ENCODE measurements at places on chromosomes 2 and 18.

GRCh38 chr2:175742367-175742766, 259.7 kb downstream of the LNPK start:
- no peak for DNase-seq

DNA sequence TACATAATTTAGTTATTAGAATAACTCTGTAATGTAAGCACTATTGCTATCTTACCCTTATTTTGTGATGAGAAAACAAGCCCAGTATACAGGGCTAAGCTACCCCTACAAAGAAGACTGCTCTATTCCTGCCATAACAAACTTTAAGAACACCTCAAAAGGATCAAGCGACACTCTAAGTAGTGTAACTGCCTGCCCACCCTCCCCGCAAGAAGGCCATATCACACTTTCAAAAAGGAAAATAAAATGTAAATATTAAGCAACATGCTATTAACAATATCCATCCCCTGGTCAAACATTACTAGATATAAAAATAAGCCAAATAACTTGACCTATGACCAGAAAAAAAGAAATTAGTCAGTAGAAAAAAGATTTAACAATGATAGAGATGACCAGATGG, 741.7 kb upstream of the CNTNAP5 start:
- DNase-seq = no peak

- peak; percentile 75 for DNase-seq
Observed at GRCh38 chr2:54522624-54523281, 66.6 kb downstream of the SPTBN1 start.

- DNase-seq = no peak
Observed at GRCh38 chr2:168530982-168531622, 75.0 kb downstream of the CERS6 start.

DNA sequence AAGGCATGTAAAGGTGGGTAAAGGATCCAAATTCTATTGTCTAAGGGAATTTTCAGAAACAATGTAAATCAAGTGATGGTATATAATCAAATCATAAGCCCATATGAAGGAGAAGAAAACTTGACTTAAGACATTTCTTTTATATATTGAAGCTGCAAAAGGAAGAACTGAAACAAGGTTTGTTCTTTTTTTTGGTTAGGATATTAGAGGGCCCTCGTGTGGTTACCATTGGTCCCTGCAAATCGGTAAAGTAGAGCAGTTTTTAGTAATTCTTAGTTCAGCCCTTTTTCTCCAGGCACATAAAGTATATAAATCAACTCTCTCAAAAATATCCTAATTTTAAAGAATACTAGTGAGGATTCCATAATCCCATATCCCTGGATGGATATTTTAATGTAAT, 105.6 kb upstream of the STK17B start:
- DNase-seq = no peak

GRCh38 chr2:41024816-41025215, 572.9 kb upstream of the SLC8A1 start:
- DNase-seq = peak; percentile 10

- DNase-seq = no peak
Observed at GRCh38 chr2:66429693-66430504, 5.0 kb upstream of the MEIS1 start.

DNA sequence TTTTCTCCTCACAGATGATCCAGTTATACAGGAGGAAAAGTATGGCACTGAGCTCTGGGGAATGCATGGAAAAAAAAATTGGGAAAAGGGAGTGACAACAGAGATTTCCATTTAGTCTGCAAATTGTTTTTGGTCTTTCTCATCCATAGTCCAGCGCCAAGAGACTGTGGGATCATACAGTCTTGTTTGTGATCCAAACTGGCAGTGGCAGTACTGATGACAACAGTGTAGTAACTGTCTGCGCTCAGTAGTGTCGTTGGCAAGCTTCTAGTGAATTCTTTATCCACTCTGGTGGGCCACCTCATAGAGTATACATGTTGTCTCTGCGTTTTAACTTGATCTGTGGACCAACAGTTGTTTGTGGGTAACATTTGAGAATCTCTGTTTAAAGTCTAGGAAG, 37.9 kb downstream of the GALNT1 start:
- no peak for DNase-seq

DNA sequence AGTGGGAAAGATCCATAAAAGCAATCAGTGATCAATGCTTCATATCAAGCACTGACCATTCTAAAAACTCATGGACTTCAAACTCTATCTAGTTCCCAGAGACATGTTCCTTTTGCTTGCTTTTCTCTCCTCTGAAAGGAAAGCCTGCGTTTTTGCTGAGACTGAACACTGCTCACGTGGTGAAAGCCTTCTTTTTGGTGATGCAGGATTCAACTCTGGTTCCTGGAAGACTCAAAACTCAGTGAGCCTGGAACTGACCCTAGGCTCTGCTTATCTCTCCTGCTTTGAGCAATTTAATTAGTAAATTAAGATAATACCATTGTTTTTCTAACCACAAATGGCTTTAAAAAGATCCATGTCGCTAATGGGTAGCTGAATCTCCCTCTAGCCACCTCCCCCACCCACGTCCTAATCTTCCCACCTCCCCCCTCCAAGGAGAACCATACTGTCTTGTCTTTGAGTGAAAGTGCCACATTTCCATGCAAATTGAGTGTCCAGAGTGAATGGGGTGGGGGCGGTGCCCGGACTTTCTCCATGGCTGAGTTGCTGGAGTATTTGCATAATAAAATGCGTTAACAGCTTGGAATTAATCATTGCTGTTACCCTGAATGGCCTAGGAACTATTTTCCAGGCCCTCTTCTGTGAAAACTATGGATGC, 130.5 kb downstream of the BCL11A start:
- no peak for DNase-seq

DNA sequence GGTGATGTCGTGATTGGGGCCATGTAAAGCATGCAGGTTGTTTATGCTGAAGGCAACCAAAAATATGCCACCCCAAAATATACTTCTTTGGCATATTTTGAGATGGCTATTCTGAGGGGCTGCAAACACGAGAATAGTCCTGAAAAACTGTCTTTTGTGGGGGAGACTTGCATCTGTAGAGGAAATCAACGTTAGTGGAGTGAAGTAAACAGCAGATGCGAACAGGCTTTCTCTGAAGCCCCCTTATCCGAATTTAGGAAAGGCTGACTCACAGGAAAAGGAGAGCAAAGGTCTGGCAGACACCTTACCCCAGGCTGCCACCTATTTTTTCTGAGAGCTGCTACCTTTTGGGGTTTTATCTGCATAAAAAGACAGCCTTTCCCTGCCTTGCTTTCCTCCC, 44.6 kb upstream of the MSH6 start:
- no peak for DNase-seq

DNA sequence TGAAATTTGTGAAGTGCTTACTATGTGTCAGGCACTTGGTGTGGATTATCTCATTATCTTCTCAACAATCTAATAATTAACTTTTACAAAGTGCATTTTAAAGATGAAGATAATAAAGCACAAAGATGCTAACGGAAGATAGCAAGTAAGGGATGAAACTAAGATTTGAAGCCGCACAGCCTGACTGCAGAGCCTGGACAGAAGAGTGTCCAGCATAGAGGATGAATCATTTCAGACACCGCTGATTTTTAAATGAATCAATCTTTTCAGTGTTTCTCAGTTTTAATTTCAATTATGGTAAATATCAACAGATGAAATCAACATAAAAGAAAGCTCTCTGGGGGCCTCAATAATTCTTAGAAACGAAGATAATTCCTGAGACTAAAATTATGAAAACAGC, 24.5 kb upstream of the STAM2 start:
- DNase-seq = no peak

GRCh38 chr2:225288986-225289385, 110.5 kb upstream of the NYAP2 start:
- no peak for DNase-seq

DNA sequence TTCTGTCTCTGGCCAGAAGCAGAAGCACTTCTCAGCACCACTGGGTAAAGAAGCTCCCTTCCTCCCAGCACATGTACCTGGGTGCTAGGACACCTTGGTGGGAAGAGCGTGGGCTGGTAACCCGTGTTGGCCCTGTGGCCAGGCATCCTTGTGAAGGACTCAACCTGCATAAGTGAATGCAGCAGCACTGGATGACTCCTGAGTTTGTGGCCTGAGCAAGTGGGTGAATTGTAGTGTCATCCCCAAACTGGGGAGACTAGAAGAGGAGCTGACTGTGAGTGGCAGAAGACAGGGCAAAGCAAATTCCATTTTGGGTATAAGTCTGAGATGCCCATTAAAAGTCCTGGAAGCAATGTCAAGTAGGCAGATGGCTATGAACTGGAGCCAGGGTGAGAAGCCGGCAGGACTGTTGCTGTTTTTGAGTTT, 63.4 kb downstream of the STAT1 start:
- DNase-seq = no peak

- DNase-seq = no peak
Observed at GRCh38 chr18:68418881-68419280, 296.0 kb downstream of the TMX3 start.

- peak; percentile 72 for DNase-seq
Observed at GRCh38 chr2:194819367-194819766, 837.7 kb upstream of the SLC39A10 start.

GRCh38 chr2:16899958-16900357, 234.3 kb upstream of the CYRIA start:
- no peak for DNase-seq

GRCh38 chr2:181189951-181190350, 209.5 kb downstream of the UBE2E3 start:
- peak; percentile 34 for DNase-seq

DNA sequence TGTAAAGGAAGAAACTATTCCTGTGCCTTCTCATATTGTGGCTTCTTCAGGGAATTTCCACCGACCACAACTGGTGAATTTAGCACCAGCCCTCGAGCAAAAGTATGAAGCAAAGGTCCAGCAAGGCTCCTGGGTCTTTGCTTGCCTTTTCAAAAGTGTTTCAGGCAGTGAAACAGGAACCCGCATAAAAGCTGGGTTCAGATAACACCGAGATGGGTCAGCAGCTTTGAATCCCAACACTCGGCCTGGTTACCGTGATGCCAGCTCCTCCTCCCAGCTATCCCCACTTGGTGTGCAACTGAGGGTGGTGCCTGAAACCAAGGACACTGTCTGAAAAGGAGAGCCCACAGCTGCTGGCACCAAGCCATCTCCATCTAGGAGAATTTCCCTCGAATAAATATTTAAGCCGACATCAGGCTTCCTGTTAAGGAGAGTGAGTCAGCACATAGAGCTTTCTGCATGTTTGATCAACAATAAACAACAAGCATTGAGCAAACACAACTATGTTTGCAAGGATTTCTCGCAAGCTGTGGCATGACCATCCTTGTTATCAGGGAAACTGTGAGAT, 69.5 kb downstream of the ANTXR1 start:
- DNase-seq = no peak

GRCh38 chr2:25333981-25334380, 7.7 kb downstream of the DNMT3A start:
- DNase-seq = no peak

- DNase-seq = no peak
Observed at GRCh38 chr18:33870059-33870458, 292.0 kb downstream of the ASXL3 start.

DNA sequence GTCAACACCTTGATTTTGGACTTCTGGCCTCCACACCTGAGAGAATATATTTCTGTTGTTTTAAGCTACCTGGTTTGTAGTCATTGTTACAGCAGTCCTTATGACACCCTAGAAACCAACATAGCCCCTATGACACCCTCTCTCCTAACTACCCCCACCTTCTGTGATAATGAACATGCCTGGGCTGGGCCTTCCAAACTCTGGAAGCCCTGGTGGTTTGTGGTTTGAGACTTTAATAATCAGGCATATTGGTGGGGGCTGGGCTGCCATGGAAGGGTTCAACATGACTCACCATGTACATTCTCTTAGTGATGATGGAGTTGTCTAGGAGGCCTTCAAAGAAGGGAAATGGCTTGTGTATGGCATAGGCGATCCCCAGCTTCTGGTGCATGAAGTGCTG, 3.3 kb downstream of the SP110 start:
- no peak for DNase-seq

GRCh38 chr2:204172145-204172600, 235.6 kb downstream of the ICOS start:
- no peak for DNase-seq

- DNase-seq = no peak
Observed at GRCh38 chr18:48921305-48922225, 29.2 kb downstream of the SMAD7 start.

DNA sequence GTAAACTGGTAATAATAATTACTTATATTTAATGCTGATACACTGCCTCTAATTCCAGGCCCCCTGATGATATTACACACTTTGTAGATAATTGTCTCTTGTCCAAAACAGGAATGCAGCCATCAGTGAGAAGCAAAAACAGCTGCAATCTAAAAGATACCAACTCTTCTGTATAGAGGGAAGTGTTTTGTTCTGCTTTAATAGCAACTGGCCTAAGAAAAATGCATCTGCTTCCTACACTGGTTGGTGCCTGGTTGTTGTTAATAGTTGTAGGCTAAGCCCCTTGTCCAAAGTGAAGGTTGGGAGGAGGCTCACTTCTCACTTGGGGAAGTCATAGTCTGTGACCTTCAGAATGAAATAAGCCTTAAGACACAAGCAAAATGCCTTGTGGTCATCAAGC, 332.0 kb downstream of the ZNF521 start:
- no peak for DNase-seq

GRCh38 chr18:34283506-34283905, 58.8 kb upstream of the NOL4 start:
- no peak for DNase-seq

GRCh38 chr2:219419331-219420197, 1.4 kb downstream of the DES start:
- no peak for DNase-seq

- DNase-seq = no peak
Observed at GRCh38 chr2:19169134-19169768, 189.2 kb downstream of the OSR1 start.

DNA sequence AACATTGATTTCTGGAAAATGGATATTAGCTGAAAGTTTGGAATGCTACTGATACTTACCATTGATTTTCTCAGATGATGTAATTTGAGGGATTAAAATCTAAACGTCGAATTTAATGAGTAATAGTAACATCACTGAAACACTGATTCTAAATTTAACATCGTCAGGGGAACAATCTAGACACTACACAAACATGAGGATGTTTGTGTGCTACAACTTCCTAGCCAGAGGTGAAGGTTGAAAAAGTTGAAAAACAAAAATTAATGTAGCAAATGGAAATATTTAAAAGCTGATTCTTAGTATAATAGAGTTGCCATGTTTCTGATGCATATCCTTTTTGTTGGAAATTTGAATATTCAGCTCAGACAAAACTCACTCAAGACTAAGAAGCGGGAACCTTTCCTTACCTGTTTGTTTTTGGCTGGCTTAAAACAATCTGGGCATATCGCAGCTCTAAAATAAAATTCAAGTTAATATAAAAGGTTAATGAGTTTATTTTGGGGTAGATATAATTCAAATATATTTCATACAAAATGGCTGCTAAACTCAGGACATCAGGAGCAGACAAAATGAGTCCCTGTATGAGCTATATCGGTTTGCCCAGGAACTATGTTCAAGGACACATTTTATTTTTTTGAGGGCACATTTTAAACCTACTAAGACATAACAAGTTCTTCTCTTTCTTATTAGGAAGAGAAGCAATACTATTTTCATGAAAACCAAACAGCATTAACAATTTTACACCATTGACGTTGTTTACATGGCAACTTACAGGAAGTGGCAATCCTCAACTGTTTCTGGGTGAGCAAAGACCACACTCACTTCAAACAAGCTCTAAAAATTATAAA, 52.6 kb upstream of the PEX13 start:
- no peak for DNase-seq

GRCh38 chr2:1493431-1494126, 80.3 kb downstream of the TPO start:
- DNase-seq = no peak

- no peak for DNase-seq
Observed at GRCh38 chr2:224688997-224689396, 27.2 kb downstream of the CCDC195 start.

GRCh38 chr2:142586693-142587580, 290.5 kb upstream of the KYNU start:
- DNase-seq = no peak
